ENCODE measurements at places on chromosomes 3 and 15.

- no peak for DNase-seq
Observed at GRCh38 chr3:179018808-179019207, 52.8 kb downstream of the ZMAT3 start.

DNA sequence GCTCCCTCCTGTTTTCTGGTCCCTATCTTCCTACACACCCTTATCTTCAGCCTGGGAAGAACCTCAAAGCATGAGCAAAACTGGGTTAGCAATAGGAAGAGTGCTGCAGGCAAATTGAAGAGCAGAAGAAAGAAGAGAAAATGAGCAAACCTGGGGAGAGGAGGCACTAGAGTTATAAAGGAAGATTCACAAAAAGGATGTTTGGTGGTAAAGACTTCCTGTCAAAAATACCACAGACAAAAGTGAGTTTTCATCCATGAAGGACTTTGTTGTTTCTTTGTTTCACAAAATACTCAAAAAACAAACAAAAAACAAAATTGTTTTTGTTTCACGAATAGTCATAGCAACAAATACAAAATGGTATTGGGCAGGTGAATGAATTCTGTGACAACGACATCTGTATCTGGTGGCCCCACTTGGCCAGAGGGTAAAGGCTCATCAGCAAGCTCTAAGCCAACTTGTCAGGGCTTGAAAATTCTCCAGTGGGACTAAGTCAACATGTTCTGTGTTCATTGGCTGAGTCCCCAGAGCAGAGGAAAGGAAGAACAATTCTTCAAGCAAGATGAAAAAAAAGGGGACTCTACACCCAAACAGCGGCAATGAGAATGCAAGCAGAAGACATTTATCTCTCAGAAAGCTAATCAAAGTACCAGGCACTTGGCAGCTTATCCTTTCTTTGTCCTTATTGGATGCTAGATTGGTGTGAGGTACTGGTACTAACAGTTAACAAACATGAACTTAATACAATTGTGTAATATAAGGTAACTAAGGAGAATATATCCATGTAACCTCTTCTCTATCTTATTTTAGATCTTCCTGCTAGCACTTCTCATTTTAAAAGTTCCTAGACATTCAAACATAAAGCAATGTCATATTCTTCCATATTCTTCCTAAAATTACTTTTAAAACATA, 9.7 kb downstream of the ATP8B4 start:
- no peak for DNase-seq

- no peak for DNase-seq
Observed at GRCh38 chr3:94028093-94028837, at the start of gene STX19. STX19 (minus strand) TSS chr3:94028597; CDS start chr3:94015269, 13,328 bp downstream.

- DNase-seq: no peak
Observed at GRCh38 chr3:23601091-23601822, 204.5 kb upstream of the UBE2E1 start.

- no peak for DNase-seq
Observed at GRCh38 chr3:61829722-61830350, 268.5 kb downstream of the PTPRG start.
